Bronchus fibroblast of lung (primary cell): ENCODE measurements at places on chromosomes 1 and 21. TPM values are rescaled to one million over a fixed set of nuclear protein-coding genes. Genes with fewer than 3 reads are reported as not detected.

Gene LCE2B
- total RNA-seq, result not detected in 2 replicates

Gene TPTE
- total RNA-seq, result not detected in 2 replicates

Gene HAO2
- not detected in 2 replicates for total RNA-seq

Gene CD1B
- not detected in 2 replicates for total RNA-seq

Gene CRYBG2
- 1.3 TPM in 1 of 2 replicates, not detected in the other for total RNA-seq

Gene IL22RA1
- total RNA-seq, result not detected in 2 replicates

Gene CYP4A22
- not detected in 2 replicates for total RNA-seq
